Osteoblast (primary cell): ENCODE measurements at places on chromosomes 2 and 18.

- DNase-seq, result no peak
Measured at GRCh38 chr2:104340879-104341828, 512.8 kb upstream of the POU3F3 start.

GRCh38 chr2:107712857-107713256 lies 113.8 kb upstream of the RGPD4 start:
- DNase-seq, result no peak

DNA sequence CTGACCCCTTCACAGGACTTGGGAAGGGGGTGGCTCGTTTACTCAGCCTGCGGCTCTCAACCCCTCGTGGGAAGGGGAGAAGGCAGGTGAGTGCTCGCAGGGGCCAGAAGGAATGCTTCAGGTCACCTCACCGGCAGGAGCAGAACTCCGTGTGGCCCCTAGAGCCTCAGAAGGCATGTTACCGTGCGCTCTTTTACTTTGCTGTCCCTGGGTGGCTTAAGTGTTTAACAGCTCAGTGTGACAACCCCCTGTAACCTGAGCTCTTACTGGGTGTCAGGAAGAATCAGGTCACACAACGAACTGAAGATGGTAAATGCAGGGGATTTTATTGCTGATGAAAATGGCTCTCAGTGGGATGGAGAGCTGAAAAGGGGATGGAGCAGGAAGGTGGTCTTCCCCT lies 1235.4 kb downstream of the LRP1B start:
- no peak for DNase-seq

GRCh38 chr18:76353500-76353899 lies 141.5 kb downstream of the ZNF516 start:
- DNase-seq, result no peak

DNA sequence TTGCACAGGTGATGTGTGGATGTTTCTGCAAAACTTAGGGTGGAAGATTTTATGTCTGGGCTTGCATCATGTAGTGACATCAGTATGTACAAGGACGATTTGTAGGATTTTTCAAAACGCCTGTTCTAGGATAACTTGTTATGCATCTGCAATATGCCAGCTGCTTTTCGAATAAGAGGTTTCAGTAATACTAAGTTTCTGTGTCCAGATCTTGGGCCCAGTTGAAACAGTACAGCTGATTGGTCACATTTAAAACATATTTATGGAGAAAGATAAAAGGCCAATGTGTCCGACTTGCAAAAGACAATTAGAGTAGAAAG lies 1.2 kb downstream of the PTPN4 start:
- peak; percentile 63 for DNase-seq

DNA sequence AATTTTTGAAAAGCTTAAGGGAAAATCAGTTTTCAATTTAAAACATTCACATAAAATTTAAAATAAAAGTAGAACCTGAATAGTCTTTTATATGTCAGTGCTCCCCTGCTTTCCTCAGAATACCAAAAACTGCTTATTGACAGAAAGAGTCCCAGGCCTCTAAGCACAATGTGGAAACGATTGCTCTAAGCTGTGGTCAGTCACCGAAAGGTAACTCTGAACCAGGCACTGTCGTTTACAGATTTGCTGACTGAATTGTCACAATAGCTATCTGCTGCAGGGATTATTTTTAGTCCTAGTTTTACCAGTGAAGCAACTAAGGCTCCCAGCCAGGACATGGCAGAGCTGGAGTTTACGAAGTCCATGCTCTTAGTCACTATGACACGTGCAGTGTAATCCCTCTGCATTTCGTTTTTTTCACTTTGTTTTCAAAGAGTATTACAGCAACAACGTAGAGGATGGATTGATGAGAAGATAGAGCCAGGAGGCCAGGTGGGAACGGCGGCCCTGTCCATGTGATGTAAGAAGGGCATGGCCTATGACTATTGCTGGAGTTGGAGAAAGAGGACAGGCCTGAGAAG lies 28.1 kb upstream of the TMEM247 start:
- no peak for DNase-seq

- no peak for DNase-seq
Measured at GRCh38 chr2:48380989-48381625, 148.8 kb upstream of the STON1 start.

GRCh38 chr2:20157193-20157891 lies 67.6 kb downstream of the SDC1 start:
- DNase-seq, result peak; percentile 17

DNA sequence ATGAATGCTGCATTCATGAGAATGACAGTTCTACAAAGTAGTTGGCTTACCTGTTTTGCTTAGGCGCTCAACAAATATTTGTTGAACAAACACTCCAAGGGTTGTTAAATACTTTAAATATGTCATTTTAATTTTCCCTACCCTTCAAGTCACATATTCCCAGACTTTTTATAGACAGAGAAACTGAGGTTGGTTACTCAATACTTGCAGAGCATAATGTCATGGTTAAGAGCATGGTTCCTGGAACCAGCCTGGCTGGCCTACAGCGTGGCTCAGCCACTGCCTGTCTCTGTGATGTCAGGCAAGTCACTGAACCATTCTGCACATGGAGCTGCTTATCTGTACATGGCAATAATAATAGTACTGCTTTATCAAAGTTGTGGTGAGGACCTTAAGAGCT lies 120.0 kb upstream of the STK17B start:
- DNase-seq, result no peak

GRCh38 chr2:207523005-207523404 lies 6.8 kb upstream of the CREB1 start:
- no peak for DNase-seq

DNA sequence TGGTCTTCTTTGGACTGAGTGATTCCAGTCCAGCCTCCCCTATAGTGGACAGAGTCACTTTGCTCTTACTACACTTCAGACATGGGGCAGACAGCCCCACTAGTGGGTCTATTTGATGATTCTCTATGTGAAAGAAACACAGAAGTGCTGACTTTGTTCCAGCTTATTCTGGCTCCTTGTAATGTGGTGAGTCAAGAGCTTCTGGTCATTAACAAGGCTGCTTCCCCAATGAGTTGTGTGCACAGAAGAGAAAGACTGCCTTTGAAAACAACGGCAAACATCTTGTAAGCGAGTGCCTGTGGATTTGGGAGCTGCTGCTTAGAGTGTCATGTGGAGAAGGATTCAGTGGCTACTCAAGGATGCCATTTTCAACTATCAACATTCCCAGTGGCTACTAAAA lies 39.1 kb downstream of the RMC1 start:
- DNase-seq, result no peak

DNA sequence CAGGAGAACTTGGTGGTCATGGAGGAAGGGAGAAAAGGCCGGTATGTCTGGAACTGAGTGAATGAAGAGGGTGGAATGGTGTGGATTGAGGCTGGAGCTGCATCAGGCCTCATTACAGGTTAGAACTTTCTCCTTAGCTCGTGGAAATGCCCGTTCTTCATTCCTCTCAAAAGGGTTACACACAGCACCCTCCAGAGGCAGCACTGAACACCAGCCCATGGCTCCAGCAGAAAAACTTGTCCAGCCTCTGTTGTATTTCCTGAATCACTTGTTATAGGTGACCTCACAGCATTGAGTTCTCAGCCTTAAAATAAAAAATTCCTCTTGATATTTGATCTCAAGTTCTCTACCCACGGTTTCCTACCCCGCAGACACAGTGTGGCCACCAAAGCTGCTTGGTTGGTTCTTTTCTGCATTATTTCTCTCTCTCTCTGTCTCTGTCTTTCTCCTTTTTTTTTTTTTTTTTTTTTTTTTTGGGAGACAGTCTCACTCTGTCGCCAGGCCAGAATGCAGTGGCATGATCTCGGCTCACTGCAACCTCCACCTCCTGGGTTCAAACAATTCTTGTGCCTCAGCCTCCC lies 89.6 kb downstream of the ITGB1BP1 start:
- no peak for DNase-seq

GRCh38 chr2:153100151-153100550 lies 378.4 kb downstream of the RPRM start:
- no peak for DNase-seq

- DNase-seq, result no peak
Measured at GRCh38 chr18:80239830-80240229, 7.5 kb downstream of the PARD6G start.
